ENCODE measurements at places on chromosomes 7 and 10.

- DNase-seq: no peak
Observed at GRCh38 chr7:98357751-98358161, 43.1 kb downstream of the BAIAP2L1 start.

DNA sequence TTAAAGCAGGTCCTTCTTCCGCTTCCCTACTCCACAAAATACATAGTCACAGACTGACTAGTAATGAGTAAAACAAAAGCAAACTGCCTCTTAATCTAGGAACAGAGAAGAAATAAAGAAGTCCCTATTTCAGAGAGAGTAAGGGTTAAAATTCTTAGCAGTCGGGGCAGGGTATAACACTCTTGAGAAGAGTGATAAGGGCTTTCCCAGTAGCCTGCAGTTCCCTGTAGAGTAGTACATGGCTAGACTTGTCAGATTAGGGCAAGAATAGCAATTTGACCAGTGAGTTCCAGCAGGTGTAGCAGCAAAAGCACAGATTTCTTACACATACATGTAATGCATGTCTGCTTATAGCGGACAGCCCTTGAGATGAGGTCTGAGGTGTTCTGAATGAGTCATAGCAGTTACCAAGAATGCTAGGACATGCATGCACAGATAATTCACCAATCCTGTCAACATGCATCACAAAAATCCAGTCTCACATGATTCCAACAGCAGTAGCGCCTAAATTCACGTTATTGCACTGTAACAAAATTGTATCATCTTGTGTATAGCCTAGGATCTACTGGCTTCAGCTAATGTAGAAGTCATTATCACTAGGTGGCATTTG is 40.7 kb downstream of the BTRC start:
- DNase-seq: no peak

DNA sequence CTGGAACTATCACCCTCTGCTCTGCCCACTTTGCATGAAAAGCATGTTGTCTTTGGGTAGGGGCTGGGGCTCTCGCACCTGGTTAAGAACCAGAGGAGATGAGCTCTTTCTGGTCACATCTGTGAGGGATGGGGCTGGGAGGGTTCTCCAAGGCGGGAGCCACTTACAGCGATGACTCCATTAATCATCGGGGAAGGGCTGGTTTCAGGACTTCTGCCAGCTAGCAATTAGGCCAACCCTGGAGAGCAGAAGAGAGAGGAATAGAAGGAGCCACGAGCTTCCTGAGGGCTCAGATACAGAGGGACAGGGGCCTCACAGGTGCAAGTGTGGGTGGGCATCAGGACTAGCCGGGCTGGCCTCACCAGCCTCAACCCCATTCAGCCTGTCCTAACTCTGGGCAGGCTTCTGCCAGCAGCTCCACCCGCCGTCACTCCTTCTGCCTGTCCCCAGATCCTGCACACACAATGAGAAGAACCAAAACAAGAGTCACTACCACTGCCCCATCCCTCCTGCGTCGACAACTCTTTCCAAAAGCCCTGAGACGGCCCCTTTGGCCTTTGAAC is 8.4 kb downstream of the AQP1 start:
- peak; percentile 20 for DNase-seq

- no peak for DNase-seq
Observed at GRCh38 chr7:107277331-107277730, 108.5 kb downstream of the HBP1 start.

DNA sequence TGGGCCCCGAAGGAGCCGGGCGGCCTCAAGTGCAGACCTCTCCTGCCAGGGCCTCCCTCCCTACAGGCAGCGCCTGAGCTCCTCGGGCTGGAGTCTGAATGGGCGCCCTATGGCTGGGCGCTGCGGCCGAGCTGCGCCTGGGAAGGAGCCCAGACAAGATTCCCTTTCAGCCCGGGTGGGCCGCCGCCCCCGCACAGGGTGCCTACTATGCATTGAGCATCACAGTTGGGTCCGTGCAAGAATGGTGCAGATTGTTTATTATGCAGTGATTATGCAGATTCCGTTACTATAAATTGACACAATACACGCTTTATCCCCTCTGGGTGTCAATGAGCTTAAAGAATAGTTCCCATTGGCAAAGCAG is 77.2 kb upstream of the PDGFA start:
- DNase-seq: no peak

DNA sequence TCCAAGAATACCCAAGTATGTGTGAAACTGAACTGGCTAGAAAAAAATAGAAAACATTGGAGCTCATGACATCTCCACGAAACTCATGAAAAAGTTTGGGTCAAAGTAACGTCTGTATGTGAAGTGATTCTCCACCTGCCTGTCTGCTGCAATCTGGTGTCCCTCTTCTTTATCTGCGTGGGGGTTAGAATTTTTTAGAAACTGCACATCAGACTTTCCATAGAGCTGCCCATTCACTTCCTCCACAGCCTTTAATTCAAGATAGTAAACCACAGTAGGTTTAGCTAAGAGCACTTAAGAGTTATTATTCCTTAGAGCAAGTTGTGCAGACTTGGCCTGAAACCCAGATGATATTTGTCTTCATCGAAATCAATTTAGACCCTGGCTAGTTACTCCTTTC is 55.3 kb downstream of the SCIN start:
- no peak for DNase-seq

GRCh38 chr7:35761871-35762677 is 38.8 kb upstream of the SEPTIN7 start:
- no peak for DNase-seq

DNA sequence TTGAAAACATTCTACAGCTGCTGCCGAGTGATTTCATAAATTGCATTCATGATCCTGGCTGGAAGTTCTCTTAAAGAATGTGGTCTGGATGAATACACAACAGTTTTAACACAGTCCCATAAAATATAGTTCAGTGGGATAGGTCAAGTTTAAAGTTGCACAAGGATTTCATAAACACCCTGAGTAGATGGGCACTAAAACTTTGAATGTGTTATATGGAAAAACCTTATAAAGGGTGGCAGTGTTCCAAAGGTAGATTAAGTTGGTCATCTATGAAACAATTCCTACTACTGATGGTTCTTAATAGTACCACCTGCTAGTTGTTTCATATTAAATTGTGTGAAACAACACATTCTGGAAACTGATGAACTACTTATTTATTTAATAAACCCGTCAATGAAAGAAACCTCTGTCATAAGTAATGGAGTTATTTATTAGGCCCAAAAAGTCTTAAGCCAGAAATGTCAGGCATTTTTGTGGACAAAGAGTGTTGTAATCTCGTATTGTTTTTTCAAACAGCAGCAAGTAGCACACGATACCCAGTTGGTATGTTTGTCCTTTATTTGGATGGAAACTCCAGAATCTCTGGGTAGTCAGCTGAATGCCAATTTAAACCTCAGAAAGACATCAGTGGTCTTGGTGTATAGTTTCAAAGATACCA is 14.3 kb upstream of the RPA3 start:
- no peak for DNase-seq

GRCh38 chr10:47295411-47295810 is 4.6 kb upstream of the GDF10 start:
- no peak for DNase-seq

GRCh38 chr7:25885057-25885576 is 266.9 kb upstream of the NFE2L3 start:
- no peak for DNase-seq

GRCh38 chr10:23363793-23364135 is 19.2 kb upstream of the C10orf67 start:
- no peak for DNase-seq

DNA sequence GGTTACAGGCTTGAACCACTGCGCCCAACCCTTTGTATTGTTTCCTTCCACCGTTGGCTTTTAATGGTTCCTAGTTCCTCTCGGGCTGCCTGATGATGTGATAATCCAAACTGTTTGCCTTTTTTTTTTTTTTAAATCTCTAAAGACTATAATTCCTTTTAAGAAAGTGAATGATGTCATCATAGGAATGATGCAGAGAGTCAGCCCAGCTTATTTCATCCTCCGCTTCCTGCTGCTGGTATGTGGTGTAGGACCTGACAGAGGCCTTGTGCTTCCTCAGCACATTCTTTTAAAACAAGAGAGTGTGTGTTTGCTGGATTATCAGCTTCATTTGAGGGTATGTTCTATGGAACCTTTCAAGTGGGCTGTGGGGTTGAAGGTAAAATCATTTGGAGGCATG is 241.4 kb downstream of the LRMDA start:
- DNase-seq: no peak

DNA sequence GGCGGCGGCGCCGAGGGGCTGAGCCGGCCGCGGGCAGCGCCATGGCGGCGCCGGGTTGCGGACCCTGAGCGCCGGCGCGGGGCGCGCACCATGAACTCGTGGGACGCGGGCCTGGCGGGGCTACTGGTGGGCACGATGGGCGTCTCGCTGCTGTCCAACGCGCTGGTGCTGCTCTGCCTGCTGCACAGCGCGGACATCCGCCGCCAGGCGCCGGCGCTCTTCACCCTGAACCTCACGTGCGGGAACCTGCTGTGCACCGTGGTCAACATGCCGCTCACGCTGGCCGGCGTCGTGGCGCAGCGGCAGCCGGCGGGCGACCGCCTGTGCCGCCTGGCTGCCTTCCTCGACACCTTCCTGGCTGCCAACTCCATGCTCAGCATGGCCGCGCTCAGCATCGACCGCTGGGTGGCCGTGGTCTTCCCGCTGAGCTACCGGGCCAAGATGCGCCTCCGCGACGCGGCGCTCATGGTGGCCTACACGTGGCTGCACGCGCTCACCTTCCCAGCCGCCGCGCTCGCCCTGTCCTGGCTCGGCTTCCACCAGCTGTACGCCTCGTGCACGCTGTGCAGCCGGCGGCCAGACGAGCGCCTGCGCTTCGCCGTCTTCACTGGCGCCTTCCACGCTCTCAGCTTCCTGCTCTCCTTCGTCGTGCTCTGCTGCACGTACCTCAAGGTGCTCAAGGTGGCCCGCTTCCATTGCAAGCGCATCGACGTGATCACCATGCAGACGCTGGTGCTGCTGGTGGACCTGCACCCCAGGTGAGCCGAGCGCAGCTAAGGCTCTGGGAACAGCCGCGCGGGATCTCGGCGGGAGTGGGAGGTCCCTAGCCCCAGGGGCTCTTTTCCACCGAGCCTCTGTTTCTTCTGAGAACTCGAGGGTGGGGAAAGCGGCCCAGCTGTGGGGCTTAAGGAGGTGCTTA is at the start of gene GPR26:
Gene GPR26 (plus strand): TSS at position 38 of the 919 bp plus-strand sequence. CDS start 53 bp downstream, at position 91.
- DNase-seq: no peak

DNA sequence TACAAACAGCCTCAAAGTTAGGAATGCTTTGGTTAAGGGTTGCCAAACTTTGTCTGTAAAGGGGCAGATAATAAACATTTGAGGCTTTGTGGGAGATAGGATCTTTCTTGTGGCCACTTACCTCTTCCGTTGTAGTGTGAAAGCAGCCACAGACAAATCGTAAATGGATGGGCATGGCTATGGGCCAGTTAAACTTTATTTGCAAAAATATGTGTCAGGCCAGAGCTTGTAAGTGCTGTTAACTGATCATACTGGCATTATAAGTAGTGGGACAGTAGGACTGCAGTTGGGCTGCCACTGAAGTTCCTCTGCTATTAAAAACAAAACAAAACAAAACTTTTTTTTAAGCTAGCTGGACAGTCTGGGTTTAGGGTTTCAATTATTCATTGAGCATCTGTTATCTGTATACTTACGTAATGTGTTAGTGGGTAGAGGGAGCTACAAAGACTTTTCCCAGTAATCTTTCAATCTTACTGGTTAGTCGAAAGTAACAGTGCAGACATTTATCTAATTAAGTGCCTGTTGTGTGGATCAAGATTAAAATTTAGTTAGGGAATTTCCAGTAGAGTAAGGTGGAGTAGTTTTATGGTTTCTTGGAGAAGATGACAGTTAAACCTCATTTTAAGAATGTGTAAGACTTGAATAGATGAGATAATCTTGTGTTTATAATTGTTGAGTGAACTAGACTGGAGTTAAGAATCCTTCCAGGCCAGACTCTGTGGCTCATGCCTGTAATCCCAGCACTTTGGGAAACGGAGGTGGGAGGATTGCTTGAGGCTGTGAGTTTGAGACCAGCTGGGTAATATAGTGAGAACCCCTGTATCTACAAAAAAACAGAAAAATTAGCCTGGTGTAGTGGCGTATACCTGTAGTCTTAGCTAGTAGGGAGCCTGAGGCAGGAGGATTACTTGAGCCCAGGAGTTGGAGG is 100.1 kb downstream of the BTRC start:
- DNase-seq: no peak

- DNase-seq: no peak
Observed at GRCh38 chr7:156402255-156402654, 238.3 kb upstream of the RNF32 start.

DNA sequence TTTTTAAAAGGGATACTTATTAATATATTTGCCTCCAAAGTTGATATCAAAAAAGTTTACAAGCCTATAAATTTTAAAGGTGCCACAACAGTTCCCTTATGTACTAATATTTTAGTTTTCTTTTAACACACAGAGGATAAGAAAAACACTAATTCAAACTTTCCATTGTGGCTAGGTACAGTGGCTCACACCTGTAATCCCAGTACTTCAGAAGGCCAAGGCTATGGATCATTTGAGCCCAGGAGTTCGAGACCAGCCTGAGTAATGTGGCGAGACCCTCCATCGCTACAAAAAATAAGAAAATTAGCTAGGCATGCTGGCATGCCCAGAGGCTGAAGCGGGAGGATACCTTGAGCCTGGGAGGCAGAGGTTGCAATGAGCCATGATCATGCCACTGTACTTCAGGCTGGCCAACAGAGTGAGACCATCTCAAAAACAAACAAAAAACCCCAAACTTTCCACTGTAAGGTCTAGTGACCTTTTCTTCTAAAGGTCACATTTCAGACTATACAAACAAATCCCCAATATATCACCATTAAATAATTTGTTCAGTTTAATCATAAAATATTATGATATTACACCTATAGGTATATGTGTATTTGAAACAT is 107.5 kb downstream of the HBP1 start:
- DNase-seq: no peak

DNA sequence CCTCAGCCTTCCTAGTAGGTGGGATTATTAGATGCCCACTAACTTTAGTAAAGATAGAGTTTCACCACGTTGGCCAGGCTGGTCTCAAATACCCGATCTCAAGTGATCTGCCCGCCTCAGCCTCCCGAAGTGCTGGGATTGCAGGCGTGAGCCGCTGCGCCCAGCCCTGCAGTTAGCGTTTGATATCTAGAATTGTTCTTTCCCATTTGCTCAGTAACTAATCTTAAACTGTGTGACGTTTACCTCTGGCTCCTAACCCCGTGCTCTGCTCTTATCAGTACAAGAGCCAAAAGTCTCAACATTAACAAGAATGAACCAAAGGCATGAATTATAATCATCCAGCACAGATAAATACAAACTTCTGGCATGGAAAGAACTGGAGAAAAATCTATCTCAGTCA is 47.4 kb downstream of the IGF2BP3 start:
- no peak for DNase-seq

- peak; percentile 68 for DNase-seq
Observed at GRCh38 chr10:117535298-117536071, 7.1 kb upstream of the EMX2 start.

DNA sequence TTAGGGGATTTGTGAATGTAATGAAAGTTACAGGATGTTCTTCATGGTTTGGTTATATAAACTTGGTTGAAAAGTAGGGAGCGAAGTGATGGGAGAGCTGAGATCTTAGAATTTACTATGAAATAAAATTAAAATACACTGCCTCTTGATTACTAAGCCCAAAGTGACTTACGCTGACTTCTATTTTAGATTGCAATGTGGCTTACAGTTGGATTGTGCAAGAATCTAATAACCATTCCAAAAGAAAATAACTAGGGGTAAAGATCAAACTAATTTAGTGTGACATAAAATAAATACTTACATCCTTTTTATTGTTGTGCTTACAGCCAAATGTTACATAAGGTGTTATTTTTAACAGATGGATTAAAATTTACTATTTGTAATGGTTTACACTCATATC is 15.3 kb downstream of the WNT16 start:
- no peak for DNase-seq

Measured in pancreas (tissue), 10 donors.